ENCODE measurements at places on chromosomes 3 and 15. TPM values are rescaled to one million over a fixed set of nuclear protein-coding genes. Genes with fewer than 3 reads are reported as not detected.

DNA sequence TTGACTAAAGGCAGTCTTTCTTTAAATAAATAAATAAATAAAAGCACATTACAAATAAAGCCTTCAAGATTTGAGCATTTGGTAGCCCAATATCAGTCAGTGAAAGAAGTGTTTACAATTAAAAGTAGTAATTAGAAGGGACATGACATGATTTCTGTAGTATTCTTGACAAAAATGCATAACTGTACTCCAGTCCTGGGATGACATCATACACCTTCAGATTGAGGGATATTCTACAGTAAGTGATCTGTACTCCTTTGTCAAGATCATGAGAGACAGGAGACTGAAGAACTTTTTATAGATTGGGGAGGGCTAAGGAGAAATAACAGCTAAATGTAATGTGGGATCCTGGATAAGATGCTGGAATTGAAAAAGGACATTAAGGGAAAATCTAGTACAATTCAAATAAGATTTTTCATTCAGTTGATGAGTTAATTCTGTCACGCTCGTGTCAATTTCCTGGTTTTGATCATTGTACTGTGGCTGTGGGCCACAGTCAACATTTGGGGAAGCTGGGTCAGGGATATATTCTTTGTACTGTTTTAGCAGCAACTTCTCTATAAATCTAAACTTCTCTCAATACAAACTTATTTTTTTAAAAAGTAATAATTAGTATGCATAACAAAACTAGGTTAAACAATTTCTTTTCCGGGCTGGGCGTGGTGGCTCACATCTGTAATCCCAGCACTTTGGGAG is 314.8 kb downstream of the PTPRG start:
- H3K36me3 ChIP-seq: no peaks in the 10 kb centered on the region
- H3K27ac ChIP-seq: no peak overlapping the region
- no peak overlapping the region for H3K4me3 ChIP-seq
- DNase-seq: no peak

DNA sequence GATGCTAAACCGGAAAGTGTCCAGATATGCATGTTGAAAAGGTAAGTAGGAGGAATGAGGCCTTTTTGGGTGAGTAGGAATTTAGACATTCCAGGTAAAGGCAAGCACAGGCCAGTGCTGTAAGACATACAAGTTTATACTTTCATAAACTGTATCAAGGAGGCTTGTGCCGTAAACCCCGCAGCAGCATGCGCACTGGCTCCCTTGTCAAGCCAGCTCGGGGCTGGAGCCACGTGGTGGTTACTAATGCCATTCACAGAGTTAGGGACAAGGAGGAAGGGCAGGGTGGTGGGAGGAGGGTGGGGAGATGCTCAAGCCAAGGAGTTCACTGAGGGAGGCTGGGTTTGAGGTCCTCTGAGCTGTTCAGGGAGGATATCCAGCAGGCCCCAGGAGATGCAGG is 35.8 kb downstream of the PLD1 start:
- DNase-seq: no peak
- H3K27ac ChIP-seq: no peak overlapping the region
- no peak overlapping the region for H3K4me3 ChIP-seq
- no peaks in the 10 kb centered on the region for H3K4me1 ChIP-seq

- no peak overlapping the region for H3K4me3 ChIP-seq
- no peak for DNase-seq
- no peak overlapping the region for H3K27ac ChIP-seq
- H3K27me3 ChIP-seq: no peaks in the 10 kb centered on the region
These were observed 16.7 kb downstream of the MIX23 start for GRCh38 chr3:122366379-122366749.

- DNase-seq: no peak
- peaks cover 49% of the 10 kb centered on the region for H3K27me3 ChIP-seq
- no peak overlapping the region for H3K27ac ChIP-seq
- peaks cover 6% of the 10 kb centered on the region for H3K4me1 ChIP-seq
- peaks cover 1% of the 10 kb centered on the region for H3K36me3 ChIP-seq
These were observed 42.3 kb downstream of the FBXO22 start for GRCh38 chr15:75945953-75946352.

GRCh38 chr3:102374863-102375634 is 59.8 kb upstream of the ZPLD1 start:
- H3K27ac ChIP-seq: no peak overlapping the region
- H3K4me3 ChIP-seq: no peak overlapping the region
- no peaks in the 10 kb centered on the region for H3K36me3 ChIP-seq
- H3K4me1 ChIP-seq: no peaks in the 10 kb centered on the region
- no peak for DNase-seq

- H3K36me3 ChIP-seq: peaks cover 68% of the 10 kb centered on the region
- H3K27me3 ChIP-seq: no peaks in the 10 kb centered on the region
- H3K4me1 ChIP-seq: peaks cover 59% of the 10 kb centered on the region
- peak overlapping the region; percentile 87 for H3K27ac ChIP-seq
These were observed 4.7 kb downstream of the BHLHE40 start for GRCh38 chr3:4983739-4984510.

Gene ANKRD63
- not detected for total RNA-seq

Gene TMEM266
- not detected for total RNA-seq

Gene B2M
- total RNA-seq: 7,161 TPM

Gene PLD1
- total RNA-seq: 3.4 TPM

Data from activated CD8-positive, alpha-beta memory T cell treated with anti-CD3 and anti-CD28 coated beads, Interleukin-2, amount 10 ng/mL, durations not matched to agents 7 days and 5 days (primary cell).